Urothelium cell line (cell line): ENCODE measurements at places on chromosomes 16 and 17.
A peak's percentile ranks its signal among the peaks of the same experiment; 100 is the strongest.

- DNase-seq = no peak
Observed at GRCh38 chr17:58722274-58722673, 29.9 kb downstream of the RAD51C start.

- no peak for DNase-seq
Observed at GRCh38 chr17:70251706-70252105, 82.4 kb downstream of the KCNJ2 start.

DNA sequence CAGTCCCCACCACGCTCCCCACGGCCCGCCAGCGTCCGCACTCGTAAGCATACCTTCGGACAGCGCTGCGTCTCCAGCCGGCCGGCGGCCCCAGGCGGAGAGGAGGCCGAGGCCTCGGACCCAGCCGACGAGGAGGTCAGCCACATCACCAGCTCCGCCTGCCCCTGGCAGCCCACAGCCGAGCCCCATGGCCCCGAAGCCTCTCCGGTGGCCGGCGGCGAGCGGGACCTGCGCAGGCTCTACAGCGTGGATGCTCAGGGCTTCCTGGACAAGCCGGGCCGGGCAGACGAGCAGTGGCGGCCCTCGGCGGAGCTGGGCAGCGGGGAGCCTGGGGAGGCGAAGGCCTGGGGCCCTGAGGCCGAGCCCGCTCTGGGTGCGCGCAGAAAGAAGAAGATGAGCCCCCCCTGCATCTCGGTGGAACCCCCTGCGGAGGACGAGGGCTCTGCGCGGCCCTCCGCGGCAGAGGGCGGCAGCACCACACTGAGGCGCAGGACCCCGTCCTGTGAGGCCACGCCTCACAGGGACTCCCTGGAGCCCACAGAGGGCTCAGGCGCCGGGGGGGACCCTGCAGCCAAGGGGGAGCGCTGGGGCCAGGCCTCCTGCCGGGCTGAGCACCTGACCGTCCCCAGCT, 4.9 kb downstream of the TPSG1 start:
- DNase-seq = no peak

DNA sequence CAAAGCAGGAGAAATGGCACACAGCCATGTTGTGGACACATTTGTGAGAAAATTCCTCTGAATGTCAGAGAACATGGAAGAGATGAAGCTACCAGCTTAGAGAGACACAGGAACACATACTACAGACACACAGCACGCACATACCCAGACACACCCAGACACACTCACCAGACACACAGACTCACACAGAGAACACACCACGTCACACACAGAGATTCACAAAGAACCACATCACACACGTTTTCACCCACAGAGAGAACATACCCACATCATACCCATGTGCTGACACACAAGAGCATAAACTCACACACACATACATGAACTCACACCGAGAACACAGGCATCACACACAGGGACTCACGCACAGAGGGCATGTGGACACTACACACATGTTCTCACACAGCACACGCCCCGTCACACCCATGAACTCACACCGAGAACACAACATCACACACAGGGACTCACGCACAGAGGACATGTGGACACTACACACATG, 124.9 kb downstream of the METRNL start:
- no peak for DNase-seq

DNA sequence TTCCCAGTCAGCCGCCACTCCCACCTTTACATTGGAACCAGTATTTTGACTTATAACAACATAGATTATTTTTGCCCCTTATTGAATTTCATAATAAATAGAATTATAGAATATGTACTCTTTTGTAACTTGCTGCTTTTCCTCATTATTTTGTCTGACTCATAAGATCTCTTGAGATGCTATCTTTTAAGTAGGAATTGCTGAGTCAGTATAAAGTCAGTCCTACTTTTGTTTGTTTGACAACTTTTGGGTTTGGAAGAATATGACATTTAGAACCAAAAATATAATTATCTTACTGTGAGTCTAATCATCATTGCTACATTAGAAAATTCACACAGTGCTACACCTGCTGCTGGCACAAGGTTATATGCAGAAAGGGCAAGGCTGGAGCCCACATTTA, 69.7 kb downstream of the STXBP4 start:
- DNase-seq = no peak

DNA sequence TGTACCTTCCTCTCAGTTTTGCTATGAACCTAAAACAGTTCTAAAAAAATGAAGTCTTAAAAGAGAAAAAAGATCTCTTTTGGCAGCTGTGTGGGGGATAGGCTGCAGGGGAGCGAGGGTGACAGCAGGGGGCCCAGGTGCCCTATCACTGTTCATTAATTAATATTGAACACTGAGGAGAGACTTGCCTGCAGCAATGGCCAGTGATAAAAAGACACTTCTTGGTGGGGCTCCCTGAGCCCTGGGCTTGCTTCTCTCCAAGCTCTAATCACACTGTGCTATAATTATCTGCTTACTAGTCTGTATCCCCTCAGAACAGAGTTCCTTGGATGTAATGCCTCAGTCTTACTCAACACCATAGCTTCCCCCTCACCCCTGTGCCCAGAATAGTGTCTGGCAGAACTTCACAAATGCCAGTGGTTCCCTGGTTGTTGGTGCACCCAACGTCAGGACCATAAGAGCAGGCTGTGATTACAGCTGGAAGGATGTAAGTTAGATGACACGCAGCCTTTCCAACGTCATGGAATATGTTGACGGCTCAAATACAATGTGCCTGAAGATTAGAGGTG, 52.0 kb upstream of the IRX6 start:
- no peak for DNase-seq

DNA sequence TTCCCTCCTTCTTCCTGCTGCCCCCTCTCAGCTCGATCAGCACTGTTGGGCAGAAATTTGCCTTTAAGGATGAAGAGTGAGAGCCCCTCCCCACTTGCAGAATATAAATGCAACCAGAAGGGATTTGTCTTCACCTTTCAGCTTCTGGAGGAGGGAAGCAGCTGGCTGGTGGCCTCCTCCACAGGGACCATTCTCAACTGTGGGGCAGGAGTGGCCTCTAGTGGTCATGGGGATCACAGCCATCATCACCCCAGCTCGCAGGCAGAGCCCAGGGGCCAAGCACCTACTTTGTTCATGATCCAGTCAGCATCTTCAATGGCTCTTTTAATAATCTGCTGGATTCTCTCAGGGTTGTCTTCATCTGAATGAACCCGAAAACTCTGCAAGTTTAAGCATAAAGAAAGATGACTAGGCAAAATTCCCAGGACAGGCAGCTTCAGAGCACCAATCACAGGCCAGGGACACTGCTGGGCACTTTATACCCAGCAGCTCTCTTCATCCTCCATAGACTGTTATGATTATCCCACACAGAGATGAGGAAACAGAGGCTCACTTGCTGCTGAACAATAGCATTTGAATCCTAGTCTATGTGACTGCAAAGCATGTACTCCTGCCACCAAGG, 13.1 kb downstream of the LYRM9 start:
- DNase-seq = peak; percentile 84

DNA sequence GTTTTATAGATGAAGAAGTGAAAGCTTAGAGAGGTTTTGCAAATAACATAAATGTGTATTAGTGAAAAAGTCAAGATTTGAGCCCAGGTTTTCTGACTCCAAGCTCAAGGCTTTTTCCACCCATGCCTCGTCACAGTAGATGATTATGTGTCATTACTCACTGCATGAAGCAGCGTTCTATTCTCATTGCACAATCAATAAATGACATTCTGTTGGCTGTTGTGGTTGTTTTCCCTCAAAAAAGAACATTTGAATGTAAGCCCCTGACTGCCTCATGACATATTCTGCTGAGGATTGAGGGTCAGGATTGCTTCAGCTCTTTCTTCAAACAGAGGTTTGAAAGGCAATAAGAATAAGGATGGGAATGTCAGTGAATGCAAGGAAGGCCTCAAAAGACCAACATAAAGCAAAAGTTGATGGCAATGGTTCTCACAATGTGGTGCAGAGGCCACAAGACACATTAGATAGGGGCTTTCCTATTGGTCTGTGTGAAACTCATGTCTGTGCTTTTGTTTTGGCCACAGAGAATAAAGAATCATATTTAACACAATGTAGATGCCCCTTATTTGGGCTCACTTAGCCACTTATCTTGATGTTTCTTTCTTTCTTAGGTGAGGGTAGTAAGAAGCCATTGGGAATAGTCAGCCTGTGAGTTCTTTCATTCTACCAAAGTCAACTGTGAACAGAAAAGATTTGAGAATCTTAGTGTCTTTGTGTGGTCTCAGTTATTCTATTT, 5.4 kb upstream of the MMD start:
- DNase-seq = no peak

DNA sequence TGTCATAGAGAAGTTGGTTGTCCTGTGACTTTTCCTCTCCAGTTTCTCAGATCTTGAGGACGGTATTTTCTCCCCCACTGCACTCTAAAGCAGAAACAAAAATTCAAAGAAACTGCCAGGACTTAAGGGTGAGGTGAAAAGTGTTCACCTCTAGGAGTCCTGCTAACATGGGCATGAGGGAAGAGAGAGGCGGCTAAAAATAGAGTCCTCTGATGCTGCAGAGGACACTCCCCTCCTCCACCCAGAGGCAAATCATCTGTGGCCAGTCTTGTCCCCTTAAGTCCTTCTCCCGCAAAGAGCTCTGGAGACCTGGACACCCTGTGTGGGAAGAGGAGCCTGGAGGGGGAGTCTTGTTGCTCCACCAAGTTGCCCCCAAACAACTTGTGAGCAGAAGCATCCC, 4.7 kb upstream of the DDX19A start:
- DNase-seq = no peak

- no peak for DNase-seq
Observed at GRCh38 chr16:3189869-3190268, 1.9 kb downstream of the OR1F1 start.

- DNase-seq = peak; percentile 50
Observed at GRCh38 chr16:79613009-79613408, 12.5 kb upstream of the MAF start.

DNA sequence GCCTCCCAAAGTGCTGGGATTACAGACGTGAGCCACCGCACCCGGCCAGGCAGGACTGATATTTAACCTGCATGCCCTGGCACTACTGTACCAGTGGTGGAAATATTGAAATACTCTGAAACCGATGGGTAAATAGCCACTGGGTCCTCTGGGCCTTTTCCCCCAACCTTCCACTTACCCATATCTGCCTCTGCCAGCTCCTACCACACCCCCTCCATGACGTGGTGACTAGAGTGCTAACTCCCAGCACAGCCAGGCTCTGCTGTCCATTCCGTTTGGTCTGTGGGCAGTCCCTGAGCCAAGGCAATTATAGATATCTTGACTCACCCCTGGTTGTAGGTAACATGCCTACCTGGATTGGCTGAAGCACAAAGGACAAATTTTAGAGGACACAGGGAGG, 187.8 kb downstream of the PRKCB start:
- no peak for DNase-seq

DNA sequence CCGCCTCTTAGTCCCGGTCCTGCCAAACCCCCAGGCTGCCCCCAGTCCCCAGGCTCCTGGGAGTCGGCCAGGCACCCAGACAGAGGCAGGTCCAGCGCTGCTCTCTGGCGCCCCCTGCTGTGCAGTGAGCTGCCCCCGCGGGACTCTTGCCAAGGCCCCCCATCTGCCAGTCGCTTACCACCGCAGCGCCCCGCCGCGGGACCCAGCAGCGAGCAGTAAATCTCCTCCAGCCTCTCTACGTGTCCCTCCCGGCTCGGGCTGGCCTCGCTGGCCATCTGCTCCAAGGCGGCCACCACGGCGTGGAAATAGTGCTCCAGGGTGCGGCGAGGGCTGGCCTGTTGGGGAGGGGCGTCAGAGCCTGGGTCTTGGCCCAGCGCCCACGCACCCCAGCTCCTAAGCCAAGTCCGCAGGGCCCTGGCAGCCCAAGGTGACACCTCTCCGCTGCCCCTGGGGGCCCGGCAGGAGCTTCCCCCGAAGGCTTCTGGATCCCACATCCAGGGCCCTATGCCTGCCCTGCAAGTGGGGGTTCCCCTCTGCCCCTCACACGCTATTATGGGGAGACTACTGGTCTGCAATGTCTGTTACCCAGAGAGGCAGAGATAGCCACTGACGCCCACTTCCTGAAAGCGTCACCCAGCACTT, 33.7 kb upstream of the MFSD6L start:
- DNase-seq = no peak

- DNase-seq = no peak
Observed at GRCh38 chr17:74632617-74633016, 9.1 kb upstream of the CD300E start.

DNA sequence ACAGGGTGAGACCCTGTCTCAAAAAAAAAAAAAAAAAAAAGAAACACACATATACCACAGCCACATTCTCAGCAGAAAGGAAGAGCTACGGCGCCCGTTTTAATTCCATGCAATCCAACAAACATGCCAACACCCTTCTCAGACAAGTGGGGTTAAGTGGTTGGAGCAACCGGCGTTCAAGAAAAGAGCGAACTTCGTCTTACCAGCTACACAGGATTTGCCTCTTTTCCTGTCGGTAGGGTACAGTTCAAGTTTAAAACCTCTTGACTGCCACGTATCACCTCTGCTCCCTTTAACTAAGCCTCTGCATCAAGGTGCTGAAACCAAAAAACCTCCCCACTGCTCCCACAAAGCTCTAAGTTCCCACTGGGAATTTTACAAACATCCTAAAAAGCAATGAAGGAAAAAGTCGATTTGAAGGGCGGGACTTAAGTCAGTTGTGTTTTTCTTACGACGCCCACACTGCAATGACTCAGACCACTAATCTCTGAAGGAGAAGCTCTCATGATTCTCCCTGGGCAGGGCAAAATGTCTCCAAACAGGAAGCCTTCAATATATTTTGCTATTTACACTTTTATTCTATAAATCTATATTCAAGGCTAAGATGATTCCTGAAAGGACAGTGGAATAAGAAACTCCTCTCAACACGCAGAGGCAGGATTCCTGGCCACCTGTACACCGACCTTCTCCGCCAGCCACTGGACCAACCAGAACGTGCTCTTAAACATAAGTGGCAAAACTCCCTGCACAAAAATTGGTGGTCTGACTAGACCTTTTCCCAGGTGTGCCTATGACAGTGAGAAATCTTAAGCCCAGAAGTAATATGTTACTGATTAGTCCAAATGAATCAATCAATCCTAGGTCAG, 18.8 kb downstream of the SRP68 start:
- DNase-seq = peak; percentile 50

GRCh38 chr17:40520991-40521453, 19.6 kb upstream of the TNS4 start:
- DNase-seq = no peak

DNA sequence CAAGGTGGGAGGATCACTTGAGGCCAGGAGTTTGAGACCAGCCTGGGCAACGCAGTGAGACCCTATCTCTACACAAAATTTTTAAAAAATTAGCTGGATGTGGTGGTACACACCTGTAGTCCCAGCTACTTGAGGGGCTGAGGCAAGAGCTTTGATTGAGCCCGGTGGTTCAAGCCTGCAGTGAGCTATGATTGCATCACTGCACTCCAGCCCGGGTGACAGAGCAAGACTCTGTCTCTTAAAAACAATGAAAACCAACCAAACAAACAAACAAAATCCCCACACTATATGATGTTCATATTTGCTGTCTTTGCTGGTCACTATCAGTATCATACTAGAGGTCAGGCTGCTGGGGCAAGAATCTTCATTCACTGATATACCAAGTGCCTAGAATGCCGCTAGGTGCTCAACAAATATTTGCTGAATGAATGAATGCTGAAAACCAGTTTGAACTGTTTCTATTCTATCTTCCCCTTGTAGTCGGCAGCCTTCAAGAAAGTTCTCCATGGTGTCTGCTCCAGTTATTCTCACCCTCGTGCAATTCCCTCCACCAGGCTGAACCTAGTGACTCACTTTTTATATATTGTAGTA, 127.0 kb downstream of the IRX3 start:
- no peak for DNase-seq
